A549 (cell line): ENCODE measurements at places on chromosomes 13 and 19.

GRCh38 chr13:97015661-97016350, 21.5 kb upstream of the OXGR1 start:
- no peak for DNase-seq

GRCh38 chr13:49524740-49525501, 29.2 kb downstream of the PHF11 start:
- no peak for DNase-seq

DNA sequence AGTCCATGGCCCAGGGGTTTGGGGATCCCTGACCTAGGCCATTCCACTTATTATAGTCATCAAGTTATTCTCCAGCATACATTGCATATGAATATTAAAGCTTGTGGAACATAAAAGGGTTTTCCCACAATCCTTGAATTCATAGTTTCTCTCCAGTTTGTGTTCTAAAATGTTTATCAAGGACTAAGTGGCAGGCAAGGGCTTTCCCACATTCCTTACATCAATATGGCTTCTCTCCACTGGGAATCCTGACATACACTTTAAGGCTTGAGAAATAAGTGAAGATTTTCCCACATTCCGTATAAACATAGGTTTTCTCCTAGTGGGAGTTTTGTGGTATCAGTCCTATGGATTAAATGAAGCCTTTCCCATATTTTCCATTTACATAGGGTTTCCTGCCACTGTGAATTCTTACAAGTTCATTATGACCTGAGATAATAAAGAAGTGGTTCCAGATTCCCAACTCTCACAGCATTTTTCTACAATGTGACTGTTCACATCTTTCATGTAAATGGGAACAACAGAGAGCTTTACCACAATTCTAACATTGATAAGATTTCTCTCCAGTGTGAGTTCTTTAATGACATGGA, 14.5 kb downstream of the ZNF426 start:
- no peak for DNase-seq

DNA sequence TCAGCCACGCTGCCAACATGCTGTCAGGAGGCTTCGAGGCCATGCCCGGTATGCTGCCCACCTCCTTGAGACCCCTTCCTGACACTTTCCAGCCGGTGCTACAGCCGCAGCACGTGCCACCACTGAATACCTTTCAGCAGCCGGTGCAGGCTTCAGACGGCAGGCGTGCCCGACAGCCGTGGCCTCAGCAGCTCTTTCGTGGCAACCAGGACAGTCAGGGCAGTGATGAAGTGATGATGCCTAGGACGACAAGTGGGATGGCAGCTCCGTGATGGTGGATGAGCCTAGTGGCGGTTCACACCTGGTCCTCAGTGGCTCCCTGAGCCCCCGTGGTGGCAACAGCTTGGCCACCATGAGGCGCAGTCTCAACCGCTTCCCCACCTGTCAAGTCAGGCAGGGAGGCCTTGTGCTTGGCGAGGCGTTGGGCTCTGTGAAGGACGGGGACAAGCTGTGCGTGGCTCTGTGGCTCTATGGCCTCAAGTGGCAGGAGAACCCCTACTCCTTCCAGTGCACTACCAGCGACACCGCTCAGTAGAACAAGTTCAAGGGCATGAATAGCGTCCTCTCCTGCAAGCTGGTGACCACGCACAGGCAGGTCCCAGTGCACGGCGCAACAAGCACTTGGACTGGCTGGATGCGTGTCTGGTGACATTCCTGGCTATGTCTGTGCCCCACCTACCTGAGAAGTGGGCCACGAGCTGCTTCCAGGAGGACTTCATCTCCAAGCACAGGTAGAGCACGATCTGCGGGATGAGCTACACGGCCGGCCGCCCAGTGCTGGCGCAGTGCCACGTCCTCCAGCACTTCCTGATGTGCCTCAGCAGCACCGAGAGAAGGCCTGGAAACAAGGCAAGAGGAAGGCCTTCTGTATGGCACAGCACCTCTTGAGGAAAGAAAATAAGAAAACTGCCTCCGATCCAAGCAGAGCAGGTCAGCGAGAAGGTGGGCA, 18.2 kb upstream of the ZNF14 start:
- no peak for DNase-seq

- no peak for DNase-seq
These were observed 204.0 kb upstream of the TSHZ3 start for GRCh38 chr19:31553112-31553845.

DNA sequence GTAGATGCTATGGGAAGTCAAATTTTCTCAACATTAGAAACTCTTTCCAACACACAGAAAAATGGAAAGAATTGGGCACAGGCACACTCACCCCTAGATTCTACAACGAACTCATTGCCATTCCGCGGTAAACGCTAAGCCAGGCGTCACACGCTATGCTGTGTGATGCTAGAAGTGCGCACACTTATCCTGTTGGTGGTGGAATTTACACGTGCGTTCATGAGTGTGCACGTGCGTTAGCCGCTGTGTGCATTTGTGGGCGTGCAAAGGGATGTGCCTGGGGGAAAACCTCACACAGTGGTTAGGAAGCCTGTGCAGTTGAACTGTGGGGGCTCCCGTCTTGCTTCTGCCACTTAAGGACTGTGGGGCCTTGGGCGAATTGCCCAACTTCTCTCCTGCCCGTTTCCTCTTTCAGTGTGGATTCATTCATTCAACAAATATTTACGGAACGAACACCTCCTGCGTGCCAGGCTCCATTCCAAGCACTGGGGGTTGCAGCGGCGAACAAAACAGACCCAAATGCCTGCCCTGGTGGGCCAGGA, 7.7 kb downstream of the NFILZ start:
- peak; percentile 63 for DNase-seq

DNA sequence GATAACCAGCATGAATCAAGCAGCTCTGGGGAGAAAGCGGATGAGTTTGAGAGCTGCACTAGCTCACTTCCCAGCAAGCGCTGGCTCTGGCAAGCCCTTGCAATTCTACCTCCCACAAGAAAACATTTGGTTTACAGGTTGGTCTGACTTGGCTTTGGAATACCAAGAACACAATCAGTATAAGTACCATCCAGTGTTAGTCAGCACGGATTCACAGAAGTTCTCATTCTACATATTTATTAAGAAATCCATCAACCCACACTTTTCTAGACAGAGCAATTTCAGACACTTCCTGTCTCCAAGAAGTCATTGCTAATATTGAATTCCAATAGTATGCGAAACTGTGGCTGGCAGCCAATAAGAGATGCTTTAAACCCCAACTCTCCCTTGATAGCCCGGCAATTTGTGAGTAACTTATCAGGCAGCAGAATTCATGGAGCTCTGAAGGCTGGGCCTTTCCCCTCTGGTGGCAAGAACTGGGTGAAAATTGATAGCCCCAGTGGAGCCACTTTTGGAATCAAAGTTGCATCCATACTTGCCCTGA, 59.4 kb upstream of the WASF3 start:
- no peak for DNase-seq

DNA sequence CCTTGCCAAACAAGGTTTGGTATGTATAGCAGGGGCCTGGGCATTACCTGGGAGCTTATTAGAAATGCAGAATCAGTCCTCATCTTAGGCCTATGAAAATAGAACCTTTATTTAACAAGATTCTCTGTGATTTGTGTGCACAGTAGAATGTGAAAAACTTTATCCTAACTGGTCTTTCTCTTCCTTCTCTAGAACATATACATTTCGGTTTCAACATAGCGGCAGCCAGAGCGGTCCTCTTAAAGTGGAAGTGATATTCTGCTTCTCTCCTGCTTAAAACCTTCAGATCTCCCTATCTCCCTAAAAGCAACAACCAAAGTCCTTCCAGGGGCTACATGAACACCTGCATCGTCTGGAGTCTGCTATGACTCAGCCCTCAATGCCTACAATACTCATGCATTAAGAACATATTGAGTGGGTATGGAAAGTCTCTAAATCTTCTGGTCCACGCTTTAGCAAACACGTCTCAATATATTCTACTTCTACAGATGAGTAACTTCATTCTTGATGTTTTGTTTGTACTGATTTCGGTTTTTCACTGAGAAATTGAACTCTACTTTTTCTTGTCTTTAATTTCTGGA, 84.5 kb downstream of the SPRY2 start:
- no peak for DNase-seq

DNA sequence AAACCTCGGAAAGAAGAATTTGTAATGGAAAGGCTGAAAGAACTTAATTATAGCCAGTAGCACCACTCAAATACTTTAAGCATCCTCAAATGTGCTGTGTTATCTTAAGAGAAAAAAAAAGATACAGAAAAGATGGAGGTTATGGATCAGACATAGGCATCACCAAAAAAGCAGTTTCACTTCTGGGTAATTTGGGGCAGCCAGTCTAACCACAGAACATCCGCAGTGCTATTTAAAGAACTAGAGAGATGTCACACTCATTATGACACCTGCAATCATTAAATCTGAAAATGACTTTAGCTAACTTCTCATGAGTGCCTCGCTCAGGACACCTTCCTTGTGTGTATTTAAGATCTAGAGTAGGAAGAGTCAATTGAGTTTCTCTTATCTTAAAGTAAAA, 211.8 kb downstream of the RBM26 start:
- no peak for DNase-seq

DNA sequence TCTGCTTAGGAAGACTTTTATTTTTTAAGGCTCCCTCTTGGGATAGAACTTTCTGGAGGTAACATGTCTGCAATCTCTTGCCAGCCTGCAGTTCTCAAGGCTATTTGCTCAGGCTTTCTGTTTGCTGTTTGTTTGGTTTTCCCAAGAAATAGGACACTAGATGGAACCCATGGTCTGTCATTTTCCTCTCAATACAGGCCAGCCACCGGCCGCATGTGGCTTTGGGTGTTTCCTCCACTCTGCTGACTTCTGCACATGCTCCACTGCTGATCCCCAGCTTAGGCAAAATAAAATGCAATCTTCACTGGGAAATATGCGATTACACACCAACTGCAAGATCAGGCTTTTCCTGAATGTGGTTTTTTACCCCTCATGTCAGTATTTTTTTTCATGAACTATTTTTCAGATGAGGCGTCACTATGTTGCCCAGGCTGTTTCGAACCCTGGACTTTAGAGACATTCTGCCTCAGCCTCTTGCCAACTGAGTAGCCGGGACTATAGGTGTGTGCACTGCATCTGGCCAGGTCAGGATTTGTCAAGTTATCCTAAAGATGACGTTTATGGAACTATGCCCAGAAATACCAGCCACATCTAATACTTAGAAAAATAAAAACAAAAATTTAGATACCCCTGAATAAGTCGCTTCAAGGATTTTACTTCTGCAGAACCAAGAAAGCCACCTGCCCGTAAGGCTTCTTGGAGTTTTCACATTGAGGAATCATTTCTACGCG, 94.3 kb upstream of the PABPC3 start:
- DNase-seq: peak; percentile 26

GRCh38 chr13:35732565-35732964, 256.1 kb upstream of the MAB21L1 start:
- DNase-seq: no peak

GRCh38 chr13:47521890-47522487, 479.1 kb downstream of the SUCLA2 start:
- DNase-seq: no peak
